ENCODE measurements at places on chromosomes 5 and 9.

- no peak for DNase-seq
These were observed 63.8 kb downstream of the IL31RA start for GRCh38 chr5:55914971-55915370.

DNA sequence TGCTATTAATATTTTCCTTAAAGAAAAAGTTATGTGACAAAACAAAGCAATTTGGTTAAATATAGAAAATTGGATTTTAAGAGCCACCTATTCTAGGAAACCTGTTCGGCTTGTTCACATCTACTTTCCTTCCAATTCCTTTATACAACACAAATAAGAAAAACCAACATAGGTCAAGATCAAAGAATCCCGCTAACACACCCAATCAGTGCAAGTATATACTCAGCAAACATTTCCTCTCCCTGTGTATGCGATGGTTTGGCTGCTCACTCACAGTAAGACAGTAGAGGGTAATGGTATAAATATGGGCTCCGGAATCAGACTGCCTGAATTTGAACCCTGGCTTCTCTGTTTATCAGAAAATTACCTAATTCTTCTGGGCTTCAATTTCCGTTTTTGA is 757.5 kb upstream of the ZNF608 start:
- no peak for DNase-seq

DNA sequence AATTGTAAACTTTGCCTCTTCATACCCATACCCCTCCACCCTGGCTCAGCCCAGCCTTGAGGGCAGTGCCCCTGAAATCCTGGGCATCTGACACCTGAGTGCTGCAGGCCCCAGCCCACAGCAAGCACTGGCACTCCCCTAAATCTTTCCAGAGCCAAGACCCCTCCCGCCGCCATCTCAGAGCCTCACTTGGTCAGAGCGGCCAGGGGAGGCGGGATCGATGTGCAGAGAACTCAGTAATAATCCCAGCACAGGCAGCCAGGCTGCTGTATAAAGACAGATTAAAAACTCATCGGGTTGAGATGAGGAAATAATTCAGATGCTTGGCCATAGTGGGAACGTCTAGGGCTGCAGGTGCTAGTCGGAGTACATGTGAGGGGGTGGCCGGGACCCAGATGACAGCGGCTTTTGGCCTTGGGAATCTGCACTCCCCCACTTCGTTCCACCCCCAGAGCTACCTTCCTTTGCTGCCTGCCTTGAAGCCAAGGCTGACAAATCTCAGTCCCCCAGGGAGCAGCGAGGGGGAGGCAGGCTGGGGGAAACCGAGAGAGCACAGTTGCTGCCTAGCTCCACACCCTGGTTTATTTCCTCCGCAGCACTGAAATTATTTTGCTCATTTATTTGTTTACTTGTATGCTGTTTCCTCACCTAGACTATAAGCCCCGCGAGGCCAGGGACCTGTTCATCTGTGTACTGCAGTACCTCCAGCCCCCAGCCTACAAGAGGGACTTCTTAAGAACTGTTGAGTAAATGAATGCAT is 19.5 kb upstream of the ARAP3 start:
- no peak for DNase-seq

- DNase-seq, result no peak
These were observed 5.8 kb upstream of the PLPPR1 start for GRCh38 chr9:101022704-101023103.

DNA sequence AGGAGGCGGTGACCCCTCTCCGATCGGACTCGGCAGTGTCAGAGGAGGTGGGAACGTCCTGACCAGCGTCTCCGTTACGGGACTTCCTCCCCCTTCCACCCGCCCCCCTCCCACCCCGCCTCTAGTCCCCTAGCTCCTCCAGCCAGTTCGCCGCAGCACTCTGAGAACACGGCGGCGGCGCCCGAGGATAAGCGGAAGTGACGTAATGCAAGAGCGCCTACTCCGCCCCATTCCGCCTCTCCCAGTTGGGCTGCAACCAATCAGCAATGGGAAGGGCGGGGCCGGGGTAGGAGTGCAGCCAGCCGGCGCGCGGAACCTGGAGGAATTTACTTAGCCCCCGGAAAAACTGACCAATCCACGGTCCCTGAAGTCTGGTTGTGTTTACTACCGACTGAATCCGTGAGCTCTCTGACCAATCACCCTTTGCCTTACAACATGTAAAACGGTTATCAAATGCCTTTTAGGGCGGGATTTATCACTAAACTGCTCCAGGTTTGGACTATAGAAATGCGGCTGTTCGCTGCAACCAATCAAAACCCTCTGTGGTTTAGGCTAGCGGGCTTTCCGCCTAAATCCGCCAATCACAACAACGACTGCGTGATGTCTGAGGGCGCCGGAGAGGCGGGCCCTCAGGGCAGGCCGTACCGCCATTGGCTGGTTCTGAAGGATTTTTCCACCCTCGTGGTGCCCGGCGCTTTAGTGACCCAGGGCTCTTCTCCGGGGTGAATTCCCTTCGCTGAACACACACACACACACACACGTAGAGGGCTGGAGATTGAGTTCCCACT is at the start of gene ZBTB5:
TSS of gene ZBTB5 (minus strand) at position 202 of the 788 bp plus-strand sequence. CDS start 22,899 bp downstream, outside the sequence.
- peak; percentile 100 for DNase-seq

GRCh38 chr5:7364226-7364875 is 31.6 kb upstream of the ADCY2 start:
- DNase-seq, result no peak

GRCh38 chr9:84170521-84171141 is 169.9 kb downstream of the SLC28A3 start:
- peak; percentile 94 for DNase-seq

DNA sequence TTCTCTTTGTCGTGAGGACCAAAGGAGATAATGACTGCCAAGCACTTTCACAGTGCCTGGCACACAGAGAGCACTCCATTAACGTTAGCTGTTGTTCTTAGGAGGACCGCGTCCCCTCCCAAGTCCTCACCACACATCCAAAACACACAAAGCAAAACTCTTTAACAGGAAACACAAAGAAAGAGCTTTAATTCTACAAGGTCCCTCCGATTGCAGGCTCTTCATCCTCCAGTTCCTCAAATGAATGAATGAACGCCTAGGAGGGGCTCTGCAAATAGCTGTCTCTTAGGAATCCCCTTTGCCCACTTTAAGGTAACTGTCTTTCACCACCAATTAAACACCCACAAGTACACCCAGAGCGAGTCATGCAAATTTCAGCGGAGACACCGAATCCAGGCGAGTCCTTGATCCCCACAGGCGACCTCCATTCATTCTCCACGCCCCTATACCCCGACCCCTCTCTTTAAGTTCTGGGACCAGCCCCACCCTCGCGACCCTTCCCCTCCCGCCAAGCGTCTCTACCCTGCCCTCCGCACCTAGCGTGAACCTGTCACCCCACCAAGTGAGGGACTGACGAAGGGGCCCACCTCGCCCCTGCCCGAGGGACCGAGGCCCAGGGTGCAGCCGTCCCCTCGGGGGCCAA is 644 bp downstream of the TSC1 start:
- DNase-seq, result no peak

DNA sequence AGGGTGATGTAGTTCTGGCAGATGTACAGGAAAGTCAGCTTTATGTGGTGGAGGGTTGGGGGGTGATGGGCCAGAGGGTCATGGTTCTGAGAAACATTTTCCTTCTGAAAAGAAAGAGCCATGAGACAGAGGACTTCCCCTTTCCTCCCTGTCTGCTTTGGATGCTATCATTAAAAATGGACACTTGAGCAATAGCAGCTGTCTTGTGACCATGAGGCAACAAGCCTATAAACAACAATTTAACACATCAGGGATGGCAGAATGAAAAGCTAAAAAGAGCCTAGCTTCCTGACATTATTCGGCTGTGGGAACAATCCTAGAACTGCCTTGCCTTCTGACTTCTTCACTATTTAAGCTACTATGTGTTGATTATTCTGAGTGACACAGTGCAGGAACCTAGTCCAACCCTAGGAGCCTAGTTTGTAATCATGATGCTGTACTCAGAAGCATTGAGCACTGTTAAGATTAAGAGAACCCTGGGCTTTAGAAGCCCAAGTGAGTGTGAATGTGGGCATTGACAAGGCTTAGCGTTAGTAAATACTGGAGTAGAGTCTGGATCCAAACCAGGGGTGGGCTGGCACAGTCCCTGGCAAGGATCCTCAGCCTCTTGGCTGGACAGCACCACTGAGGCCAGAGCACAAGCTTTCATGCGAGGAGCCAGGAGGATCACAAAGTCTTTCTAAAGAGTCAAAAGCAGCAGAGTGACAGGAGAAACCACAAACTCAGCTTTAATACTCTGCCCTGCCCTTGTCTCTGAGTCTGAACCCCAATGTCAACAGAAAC is 178.5 kb upstream of the EGFLAM start:
- no peak for DNase-seq

DNA sequence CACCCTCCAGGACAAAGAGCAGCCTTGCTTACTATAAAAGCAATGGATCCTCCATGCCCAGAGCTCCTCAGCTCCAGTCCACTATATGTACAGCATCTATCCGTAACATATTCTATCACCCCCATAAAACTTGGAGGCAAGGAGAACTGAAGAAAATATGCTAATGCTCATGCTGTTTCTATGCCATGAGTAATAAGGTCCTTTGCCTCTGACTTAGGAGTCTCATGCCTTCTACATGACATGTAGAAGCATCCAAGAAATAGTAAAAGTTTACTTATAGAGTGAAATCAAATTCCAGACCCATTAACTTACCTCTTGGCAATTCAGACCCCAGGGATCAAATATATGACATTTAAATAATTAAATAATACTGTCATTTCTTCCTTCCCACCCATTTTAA is 33.7 kb downstream of the SSBP2 start:
- no peak for DNase-seq

DNA sequence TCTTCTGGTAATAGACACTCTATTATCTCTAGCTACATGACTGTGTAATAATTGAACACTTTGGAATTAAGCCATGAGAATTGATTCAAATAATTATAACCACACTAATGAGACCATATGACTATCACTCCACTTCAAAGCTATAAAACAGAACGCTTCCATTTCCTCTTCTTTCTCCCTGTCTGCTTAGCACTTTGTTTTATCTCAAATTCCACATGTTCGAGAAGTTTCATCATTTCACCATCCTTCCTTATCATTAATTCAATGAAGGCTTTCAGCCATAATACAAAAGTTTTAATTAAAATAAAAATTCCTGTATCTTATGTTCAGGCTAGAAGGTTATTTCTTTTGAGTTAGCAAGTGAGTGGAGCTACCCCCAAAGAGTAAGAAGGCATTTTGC is 7.4 kb upstream of the DCTN4 start:
- no peak for DNase-seq

DNA sequence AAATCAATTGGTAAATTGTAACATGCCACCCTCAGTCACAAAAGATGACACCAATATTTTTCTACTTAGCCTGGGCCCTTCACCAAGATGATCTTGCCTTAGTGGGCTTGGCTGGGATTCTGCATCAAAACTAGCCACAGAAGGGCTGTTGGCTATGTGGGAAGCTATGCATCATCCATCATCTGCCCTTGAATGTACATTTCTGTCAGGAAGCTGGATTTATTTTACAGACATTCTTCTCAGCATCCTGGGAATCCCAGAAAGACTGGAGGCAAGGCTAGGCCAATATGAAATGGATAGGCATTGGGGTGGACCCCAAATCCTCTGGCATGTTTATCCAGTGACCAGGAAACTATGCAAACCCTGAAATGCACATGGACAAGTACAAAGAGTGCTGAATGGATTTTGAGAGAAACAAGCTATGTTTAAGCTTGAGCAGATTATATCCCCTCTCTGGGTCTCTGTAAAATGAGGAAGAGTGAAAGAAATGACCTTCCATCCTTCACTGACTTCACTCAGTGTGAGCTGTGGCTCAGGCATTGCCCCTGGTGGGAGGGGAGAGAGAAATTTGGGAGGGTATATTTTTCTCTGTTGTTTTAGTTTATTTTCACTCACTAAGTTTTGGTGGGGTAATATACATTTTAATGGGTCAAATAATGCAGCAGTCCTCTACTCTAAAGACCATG is 283.6 kb downstream of the EBF1 start:
- no peak for DNase-seq

GRCh38 chr9:122020398-122020797 is 72.7 kb downstream of the TTLL11 start:
- DNase-seq, result no peak

DNA sequence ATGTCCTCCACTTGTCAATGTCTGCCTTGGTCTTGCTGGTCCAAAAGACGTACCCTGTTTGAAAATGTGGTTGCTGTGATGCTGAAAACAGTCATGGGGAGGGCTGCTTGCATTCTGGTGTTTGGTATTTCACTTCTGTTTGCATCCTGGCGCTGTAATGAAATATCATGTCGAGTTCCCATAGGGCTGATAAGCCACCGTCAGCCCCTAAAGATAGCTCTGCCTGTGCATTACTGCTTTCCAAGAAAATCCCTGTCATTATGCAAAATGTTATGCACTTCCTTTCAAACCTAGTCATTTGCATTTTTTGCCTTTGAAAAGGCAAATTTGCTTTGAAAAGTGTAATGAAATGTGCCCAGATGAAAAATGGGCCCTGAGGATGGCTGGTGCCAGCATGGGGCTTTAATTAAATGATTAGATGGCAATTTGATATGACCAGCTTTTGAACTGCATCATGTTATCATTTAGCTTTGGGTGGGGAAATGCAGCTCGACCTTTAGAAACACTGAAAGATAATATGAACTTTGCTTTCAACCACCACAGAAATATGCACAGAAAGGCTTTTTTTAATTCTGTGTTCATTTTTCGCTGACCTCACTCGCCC is 374.4 kb upstream of the SGCD start:
- no peak for DNase-seq

- DNase-seq, result no peak
These were observed 182.9 kb downstream of the CD180 start for GRCh38 chr5:67013719-67014118.
